Activated naive CD4-positive, alpha-beta T cell treated with anti-CD3 and anti-CD28 coated beads, Interleukin-2, amount 10 ng/mL, durations not matched to agents 5 hours and 36 hours (primary cell): ENCODE measurements at places on chromosomes 4 and X. TPM values are rescaled to one million over a fixed set of nuclear protein-coding genes. Genes with fewer than 3 reads are reported as not detected.

The SMIM43 gene
- not detected for total RNA-seq

The CTAG2 gene
- not detected for total RNA-seq

The RIPPLY1 gene
- total RNA-seq = not detected

The PAGE5 gene
- not detected for total RNA-seq

The CLIC2 gene
- 0.23 TPM for total RNA-seq

The IL15 gene
- total RNA-seq = 1.3 TPM

The MCTS1 gene
- 49.3 TPM for total RNA-seq

The IRS4 gene
- total RNA-seq = not detected

The FAM47E gene
- not detected for total RNA-seq

The CXCL1 gene
- not detected for total RNA-seq

The CCKAR gene
- total RNA-seq = not detected

The SMIM31 gene
- not detected for total RNA-seq

The ZBTB33 gene
- 18.2 TPM for total RNA-seq

The CT45A3 gene
- total RNA-seq = not detected

The IL2RG gene
- total RNA-seq = 518 TPM

The BOD1L1 gene
- total RNA-seq = 41.5 TPM

The EFHC2 gene
- total RNA-seq = 3.4 TPM

The AREG gene
- not detected for total RNA-seq

The DCTD gene
- total RNA-seq = 72.0 TPM

The SLC4A4 gene
- total RNA-seq = 2.9 TPM

The SLC26A1 gene
- not detected for total RNA-seq

The UGT2B28 gene
- total RNA-seq = not detected

The PNPLA4 gene
- 6.8 TPM for total RNA-seq

The USP17L19 gene
- total RNA-seq = not detected

The GPRASP3 gene
- 1.7 TPM for total RNA-seq

The STARD8 gene
- 1.4 TPM for total RNA-seq

The PDGFRA gene
- 0.13 TPM for total RNA-seq

The SPANXA2 gene
- not detected for total RNA-seq

The LRIT3 gene
- 0.19 TPM for total RNA-seq

The GPR119 gene
- not detected for total RNA-seq

The RS1 gene
- not detected for total RNA-seq

The AMOT gene
- total RNA-seq = 0.71 TPM

The VCX gene
- total RNA-seq = not detected

The MAGEA4 gene
- not detected for total RNA-seq

The NSDHL gene
- 14.7 TPM for total RNA-seq
